ENCODE measurements at places on chromosomes 13 and 19.

GRCh38 chr19:51546650-51547396 lies 15.4 kb upstream of the SIGLEC6 start:
- no peak for DNase-seq

GRCh38 chr13:53545340-53545941 lies 516.8 kb downstream of the OLFM4 start:
- no peak for DNase-seq

DNA sequence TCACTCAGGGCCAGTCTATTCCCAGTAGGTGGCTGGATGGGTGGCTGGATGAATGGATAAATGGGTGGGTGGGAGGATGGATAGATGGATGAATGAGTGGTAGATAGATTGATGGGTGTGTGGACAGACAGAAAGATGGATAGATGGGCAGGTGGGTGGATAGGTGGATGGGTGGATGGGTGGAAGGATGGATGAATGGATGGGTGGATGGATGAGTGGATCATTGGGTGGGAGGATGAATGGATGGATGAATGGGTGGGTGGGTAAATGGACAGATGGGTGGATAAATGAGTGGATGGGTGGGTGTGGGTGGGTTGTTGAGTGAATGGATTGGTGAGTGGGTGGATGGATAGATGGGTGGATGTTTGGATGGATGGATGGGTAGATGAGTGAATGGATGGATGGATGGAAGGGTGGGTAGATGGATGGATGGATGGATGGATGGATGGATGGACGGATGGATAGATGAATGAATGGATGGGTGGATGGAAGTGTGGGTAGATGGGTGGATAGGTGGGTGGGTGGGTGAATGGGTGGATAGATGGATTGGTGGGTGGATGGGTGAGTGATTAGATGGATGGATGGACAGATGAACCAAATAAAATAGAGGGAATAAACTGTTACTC lies 27.1 kb upstream of the CCNE1 start:
- DNase-seq: no peak

GRCh38 chr19:10981252-10981895 lies 20.5 kb downstream of the SMARCA4 start:
- no peak for DNase-seq

DNA sequence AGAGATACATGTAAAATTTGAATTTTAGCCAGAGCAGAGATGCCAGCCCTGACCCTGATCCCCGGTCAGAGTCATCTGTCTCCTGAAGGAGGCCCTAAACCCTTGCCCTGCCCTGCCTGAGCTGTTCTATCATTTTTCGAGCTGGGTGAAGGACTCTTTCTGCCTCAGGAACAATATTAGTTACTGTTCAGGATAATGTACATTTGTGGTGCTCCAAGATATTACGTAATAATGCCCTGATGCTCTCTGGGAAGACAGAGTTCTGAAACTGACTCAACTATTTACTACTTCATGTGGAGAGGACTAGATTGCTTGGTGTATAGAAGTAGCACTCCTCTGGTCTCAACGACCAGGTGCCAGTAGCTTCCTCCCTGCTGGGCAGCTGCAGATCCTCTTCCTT lies 37.9 kb upstream of the UBL3 start:
- DNase-seq: no peak

GRCh38 chr19:56309511-56310185 lies 5.0 kb downstream of the ZSCAN5A start:
- DNase-seq: peak; percentile 37

DNA sequence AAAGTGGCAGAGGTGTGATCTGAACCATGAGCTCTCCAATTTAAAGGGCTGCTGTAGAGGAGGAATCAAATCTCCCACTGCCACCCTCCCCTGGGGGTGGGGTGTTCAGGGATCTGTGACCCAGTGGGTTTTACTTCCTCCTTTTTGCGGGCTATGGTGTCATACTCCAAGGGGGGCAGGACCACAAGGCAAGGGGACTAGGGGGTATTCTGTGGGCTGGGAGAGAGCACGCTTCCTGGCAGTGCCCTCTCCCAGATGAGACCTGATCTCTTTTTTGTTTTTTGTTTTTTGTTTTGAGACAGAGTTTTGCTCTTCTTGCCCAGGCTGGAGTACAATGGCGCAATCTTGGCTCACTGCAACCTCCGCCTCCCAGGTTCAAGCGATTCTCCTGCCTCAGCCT lies 10.3 kb downstream of the PLD3 start:
- no peak for DNase-seq

GRCh38 chr19:13882836-13883235 lies 5.9 kb downstream of the NANOS3 start:
- DNase-seq: peak; percentile 19

DNA sequence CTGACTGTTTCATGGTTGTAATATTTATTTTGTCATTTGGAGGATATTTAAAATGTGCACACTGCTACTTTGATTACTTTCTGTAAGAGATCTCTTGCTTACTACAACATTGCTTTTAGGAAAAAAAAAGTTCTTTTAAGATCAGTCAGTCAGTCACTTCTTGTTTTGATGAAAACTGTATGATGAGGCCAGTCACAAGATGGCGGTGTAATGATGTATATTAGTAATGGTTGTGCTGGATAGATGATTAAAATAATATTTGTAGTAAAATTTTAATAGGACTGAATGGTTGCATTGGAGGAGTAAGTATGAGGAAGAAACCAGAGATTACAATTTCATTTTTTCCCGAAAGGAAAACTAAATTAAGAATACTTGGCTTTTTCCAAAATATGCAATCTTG lies 2411.1 kb downstream of the PCDH9 start:
- no peak for DNase-seq

GRCh38 chr19:9914001-9914314 lies 22.4 kb downstream of the OLFM2 start:
- no peak for DNase-seq

GRCh38 chr13:113187263-113187669 lies 21.2 kb downstream of the PCID2 start:
- DNase-seq: no peak

DNA sequence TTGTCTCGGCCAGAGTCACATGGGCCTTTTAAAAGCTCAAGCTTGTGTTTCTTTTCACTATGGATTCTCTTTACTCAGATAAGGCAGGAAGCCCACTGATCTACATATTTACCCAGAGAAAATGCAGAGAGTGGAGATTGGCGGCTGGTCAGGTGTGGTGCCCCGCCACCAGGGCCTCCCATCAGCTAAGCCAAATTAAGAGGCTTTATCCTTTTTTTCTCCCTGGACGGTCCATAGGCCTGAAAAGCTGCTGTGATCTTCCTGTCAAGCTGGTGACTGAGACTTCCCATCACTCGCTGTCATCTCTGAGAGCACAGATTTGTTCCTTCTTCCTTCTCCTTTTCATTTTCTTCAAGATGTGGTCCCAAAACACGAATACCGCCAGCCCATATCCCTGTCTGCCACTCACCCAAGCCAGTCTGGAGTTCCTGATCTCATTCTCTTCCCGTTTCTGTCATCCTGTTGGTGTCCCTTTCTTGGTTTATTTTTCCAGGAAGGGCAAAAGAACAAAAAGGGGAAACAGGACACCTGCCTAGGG lies 1.9 kb downstream of the SAFB start:
- DNase-seq: no peak

DNA sequence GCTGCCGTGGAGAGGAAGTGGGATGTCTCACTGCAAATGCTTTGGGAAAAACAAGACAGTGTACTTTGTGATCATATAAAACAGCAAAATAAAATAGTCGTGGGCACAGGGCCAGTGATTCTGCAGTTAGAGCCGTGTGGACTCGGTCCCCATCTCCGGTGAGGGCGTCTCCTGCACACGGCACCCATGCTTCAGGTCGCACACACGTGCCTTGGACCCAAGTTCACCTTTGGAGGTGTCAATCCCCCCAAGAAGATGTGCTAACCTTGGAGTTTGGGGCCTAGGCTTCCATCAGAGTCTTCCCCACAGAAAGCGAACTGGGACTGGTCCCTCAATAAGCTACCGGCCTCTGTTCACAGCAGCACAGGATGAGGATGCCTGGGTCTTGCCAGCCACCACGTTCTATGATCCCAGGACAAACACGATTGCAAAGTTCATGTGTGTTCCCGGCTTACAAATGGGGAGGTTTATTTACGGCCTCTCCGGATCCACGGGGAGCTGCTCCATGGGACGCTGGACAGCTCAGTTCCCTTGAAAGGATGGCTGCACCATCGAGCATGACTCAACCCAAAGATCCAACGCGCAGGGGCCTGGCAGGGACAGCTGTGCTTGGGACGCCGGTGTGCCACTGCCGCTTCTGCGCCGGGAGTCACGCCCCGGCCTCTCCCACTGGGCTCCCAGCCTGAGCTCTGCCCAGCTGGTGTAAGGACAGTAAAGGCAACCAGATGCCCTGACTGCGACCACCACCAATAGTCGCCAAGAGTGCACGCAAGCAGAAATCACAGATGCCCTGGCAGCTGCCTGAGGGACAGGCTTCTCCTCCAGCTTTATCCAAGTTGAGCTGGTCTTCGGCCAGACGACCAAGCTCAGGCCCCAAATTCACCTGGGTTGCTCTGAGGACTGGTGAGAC lies 8.6 kb downstream of the GAS6 start:
- no peak for DNase-seq

DNA sequence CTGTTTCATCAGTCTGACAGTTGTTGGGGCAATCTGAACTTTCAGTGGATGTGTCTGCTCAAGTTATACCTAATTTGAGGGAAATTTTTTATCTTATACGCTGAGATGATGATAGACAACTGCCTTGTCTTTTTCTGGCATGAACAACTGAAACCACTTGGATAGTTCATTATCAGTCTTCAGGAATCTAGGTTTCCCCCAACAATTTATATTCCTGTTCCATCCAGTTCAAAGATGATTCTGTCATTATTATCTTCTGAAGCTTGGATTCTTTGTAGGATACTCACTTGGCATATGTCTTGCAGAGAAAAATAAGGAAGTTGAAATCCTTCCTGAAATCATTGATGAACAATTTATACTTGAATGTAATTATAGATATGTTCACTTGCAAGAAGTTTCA lies 193.7 kb downstream of the LMO7 start:
- DNase-seq: no peak

All from femur (tissue), 1 donor.